Stimulated activated CD8-positive, alpha-beta memory T cell treated with anti-CD3 and anti-CD28 coated beads, Interleukin-7, amount 100 ng/mL, for 1 hour (primary cell): ENCODE measurements at places on chromosomes 5 and 9.

- no peak for DNase-seq
Measured at GRCh38 chr5:31531543-31531887, 378 bp downstream of the DROSHA start.

DNA sequence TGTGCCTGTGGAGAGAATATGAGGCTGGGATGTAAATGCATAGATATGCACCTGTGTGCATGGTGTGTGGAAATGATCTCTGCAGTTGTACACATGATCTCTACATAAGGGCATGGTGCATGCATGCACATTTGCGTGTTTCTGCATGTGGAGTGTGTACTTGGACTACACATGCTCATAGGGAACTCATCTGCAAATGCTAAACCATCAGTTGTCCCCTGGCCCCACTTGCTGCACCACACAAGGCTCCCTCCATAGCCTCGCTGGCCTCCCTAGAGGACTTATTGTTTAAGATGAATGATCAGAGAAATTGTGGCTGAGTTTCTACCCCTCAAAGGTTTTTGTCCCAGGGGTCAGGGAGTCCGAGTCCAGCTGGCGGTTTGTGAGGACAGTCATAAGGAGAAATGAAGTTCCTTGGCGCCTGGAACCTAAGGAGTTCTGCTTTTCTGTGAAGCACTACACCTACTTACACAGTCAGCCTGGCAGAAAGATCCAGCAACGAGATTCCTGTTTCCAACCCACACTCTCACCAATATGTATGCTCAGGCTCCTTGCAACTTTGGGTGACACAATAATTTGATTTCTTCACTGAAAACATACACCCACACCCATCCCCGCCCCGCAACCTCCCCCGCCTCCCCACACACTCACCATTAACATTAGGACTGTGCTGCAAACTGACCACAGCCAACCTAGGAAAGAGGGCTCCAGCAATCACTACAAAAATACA lies 79.9 kb upstream of the CPEB4 start:
- DNase-seq, result no peak

GRCh38 chr5:128632264-128632663 lies 94.2 kb upstream of the FBN2 start:
- DNase-seq, result no peak

DNA sequence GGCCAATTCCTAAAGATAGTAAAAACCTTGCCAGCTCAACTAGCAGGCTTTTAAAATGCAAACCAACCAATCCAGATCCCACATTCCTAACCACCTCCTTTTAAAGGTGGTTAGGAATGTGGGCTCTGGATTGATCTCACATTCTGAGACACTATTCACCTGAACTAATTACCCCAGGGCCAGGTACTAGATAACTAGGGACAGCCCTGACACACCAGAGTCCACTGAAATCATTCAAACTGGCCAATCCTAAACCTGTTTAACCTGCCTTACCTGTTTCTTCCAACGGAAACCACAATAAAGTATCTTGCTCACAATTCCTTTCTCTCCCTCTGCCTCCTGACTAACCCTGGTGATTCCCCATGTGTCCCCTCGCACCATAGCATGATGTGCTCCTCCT lies 168.3 kb upstream of the DMAC1 start:
- no peak for DNase-seq

DNA sequence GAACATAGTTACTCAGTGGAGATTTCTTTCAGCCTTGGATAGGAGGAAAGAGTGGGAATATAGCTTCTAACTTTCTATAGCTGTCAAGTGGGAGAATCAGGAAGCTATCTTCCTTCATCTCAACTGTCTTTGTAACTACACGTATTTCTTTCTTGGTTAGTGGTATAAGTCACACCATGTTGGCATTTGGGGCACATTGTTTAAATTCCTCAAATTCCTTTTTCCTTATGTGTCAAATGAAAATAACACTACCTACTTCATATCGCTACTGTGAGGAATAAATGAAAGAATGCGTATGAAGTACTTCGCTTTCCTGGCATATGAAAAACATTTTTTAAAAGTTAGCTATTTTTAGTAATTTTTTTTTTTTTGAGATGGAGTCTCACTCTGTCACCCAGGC lies 1082.5 kb upstream of the WWC1 start:
- no peak for DNase-seq

DNA sequence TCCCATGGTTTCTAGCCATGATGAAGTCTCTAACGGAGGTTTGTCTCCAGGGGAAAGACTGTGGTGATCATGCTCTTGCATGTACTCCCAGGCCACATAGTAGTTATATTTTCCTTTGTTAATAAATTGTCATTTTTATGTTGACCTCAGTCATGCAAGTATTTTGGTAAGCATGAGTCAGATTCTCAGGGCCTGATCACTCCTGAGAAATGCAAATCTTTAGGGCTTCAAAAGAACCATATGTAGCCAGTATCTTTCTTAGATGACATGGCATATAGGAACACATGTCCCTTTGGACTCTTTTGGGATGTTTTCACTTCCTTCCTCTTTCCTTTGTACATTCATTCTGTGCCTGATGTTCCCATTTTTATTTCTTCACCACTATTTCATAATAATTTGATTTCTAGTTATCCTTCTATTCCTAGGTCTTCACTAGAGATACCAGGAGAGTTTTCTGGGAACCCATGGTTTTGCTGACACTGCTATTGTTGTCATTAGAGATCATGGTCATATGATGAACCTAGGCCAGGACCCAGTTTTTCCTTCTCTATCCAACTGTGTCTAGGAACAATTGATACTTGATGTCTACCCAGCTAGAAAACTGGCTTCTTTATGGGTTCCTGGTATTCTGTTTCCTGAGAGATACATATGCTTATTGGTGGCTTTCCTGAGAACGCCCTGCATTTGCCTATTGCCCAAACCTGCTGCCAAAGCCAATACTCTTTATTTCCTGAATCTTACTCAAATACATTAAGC lies 248.1 kb upstream of the NREP start:
- no peak for DNase-seq

- DNase-seq, result no peak
Measured at GRCh38 chr5:174397206-174397605, 327.2 kb upstream of the MSX2 start.

DNA sequence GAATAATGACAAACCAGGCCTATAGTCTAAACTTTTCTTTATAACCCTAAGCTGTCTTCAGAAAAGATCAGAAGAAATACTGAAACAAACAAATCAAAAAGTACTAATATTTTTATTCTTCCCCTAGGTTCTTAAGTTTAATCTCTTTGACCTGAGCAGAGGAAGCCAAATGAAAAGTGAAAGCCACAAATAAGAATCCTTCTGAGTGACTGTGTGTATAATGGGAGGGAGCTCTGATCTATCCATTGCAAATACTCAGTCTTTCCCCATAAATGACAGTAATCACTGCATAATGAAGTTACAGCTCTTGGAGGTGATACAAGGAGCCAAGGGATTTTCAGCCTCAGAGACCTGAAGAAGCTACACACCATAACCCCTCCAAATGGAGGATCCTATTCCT lies 126.9 kb upstream of the ATP10B start:
- DNase-seq, result no peak

DNA sequence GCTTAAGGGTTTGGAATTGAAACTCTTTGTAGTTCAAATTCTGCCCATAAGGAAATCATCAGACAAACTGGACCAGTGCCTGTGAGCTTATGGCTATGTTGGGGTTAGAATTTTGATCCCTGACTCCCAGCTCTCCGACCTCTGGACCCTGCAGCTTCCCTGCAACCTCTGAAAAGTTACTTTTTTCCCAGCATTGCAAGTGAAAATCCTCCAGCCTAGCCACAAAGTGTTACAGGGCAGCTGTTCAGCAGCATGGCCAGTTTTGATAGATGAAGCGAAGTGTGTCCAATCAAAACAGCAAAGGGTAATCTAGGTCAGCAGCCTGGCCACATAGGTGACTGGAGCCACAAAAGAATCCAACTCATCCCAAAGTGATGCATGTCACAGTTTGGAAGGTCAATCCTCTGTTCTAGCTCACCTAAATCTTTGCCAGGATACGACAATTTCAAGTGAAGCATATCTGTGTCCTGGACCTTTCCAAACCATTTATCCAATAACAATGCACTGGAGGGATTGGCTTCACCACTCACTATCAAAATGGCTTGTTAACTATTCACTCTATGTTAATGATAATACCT lies 4.7 kb upstream of the CPEB4 start:
- no peak for DNase-seq
